ENCODE measurements at places on chromosomes 13 and 19.

DNA sequence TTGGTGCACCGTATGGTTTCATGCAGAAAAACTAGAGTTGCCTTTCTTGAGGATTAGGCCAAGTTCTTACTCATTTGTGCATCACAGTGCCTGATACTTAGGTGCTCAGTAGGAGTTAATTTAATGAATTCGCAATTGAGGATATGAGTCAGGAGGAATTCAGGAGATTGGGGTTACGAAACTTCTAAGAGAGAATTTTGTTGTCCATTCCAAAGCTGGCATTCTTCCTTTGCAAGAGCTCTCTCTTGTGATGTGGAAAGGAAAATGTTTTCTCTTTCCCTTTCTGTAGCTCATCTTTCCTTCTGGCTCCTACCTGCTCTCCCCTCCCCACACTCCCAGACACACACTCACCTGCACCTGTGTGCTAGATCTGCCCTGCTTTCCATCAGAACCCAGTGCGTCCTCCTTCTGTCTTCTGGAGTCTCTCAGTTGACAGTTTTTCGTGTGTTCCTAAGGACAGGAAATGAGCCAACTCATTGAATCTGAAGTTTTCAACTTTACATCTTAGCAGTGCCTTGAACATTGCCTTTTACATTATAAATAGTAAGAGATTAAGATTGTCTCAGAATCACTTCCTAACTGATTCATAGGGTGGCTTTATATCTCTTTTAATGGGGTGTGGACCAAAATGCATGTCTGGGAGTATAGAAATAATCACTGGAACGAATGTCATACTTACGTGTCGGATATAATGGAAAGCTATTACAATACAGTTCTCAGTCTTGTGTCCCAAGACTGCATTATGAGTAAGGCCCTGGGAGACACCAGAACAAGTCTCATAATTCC is 19.7 kb upstream of the ERCC5 start:
- DNase-seq, result peak; percentile 90

- DNase-seq, result peak; percentile 87
Observed at GRCh38 chr13:44667943-44668342, 91.8 kb upstream of the TSC22D1 start.

DNA sequence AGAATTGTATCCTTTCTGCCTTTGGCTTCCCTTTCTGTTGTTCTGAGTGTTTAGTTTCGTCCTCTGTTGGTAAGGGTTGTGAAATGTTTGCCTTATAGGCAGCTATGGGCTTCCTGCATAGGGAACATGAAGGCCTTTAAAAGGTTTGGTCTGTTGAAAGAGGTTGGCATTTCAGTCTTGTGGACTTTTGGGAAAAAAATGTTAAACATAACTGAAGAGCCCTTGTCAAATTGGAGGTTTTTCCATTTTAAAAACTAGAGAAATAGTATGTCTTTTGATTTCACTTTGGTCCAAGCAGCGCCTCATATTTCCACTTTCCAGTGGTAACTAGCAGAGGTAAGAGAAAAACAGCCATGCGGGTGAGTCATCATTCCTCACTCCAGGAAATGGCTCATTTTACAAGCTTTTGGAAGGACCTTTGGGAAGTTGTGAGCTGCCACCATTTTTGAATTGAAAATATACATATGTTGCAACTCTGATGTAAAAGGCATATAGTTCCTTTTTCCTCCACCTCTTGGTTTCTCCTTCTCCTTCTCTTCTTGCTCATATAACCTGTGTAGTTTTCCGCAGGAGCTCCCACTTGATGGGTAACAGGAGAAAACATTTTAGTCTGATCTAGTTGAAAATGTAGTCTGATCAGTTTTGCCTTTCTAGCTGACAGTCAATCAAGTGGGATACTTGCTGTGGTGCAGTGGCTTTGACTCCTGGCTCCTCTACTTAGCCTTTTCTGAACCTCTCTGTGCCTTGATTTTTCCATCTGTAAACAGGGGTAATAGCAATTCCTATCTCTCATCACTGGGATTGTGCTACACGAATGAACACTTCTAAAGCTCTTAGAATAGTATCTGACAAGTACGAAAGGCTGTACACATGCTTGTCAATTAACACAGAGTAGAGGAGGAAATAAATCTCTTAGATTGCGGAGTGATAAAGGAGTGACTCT is 23.0 kb downstream of the GPC6 start:
- DNase-seq, result peak; percentile 78

GRCh38 chr19:497491-497868 is 1.2 kb downstream of the MADCAM1 start:
- DNase-seq, result no peak

- peak; percentile 72 for DNase-seq
Observed at GRCh38 chr13:23466144-23467002, 32.9 kb upstream of the SACS start.

All from fibroblast of gingiva (primary cell).